ENCODE measurements at places on chromosomes 13 and 19.
A peak's percentile ranks its signal among the peaks of the same experiment; 100 is the strongest.

DNA sequence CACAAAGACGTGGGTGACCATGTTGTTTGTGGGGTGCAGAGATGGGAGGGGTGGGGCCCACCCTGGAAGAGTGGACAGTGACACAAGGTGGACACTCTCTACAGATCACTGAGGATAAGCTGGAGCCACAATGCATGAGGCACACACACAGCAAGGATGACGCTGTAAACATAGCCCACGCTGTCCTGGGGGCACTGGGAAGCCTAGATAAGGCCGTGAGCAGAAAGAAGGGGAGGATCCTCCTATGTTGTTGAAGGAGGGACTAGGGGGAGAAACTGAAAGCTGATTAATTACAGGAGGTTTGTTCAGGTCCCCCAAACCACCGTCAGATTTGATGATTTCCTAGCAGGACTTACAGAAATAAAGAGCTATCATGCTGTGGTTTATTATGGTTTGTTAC, 5.6 kb downstream of the KLK2 start:
- DNase-seq: no peak

- no peak for DNase-seq
Observed at GRCh38 chr19:17323964-17324332, 10.7 kb downstream of the ANO8 start.

DNA sequence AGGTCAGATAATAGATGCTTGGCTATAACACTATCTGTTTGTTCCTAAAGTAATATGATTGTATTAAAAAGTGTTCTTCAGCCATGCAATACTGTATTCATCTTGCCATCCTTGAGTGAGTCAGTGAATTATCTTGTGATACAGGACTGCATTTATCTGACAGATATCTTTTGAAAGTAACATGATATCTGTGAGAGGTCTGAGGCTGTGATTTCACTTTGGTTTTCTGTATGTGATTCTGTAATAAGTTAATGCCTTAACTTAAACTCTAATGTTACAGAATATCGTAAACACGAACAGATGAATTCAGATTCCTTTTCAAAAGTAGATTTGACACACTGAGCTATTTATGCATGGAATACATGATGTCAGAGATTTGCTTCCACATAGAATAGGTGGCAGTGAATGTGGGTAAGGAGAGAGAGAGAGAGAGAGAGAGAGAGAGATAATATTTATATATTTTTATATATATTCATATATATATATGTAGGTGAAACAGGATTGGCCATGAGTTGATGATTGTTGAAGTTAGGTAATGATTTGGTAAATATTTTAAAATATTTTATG, 97.9 kb upstream of the RNF113B start:
- DNase-seq: no peak

GRCh38 chr19:51365211-51365964, 800 bp downstream of the ETFB start:
- DNase-seq: peak; percentile 71

- DNase-seq: no peak
Observed at GRCh38 chr19:46842791-46843190, 7.9 kb downstream of the AP2S1 start.

GRCh38 chr13:49256841-49257240, 9.1 kb downstream of the CDADC1 start:
- DNase-seq: no peak

GRCh38 chr13:75675421-75675820, 39.3 kb downstream of the LMO7 start:
- DNase-seq: no peak

GRCh38 chr13:66430269-66430668, 799.9 kb downstream of the PCDH9 start:
- DNase-seq: no peak

GRCh38 chr13:89750371-89750770, 1597.1 kb upstream of the MIR17HG start:
- no peak for DNase-seq

DNA sequence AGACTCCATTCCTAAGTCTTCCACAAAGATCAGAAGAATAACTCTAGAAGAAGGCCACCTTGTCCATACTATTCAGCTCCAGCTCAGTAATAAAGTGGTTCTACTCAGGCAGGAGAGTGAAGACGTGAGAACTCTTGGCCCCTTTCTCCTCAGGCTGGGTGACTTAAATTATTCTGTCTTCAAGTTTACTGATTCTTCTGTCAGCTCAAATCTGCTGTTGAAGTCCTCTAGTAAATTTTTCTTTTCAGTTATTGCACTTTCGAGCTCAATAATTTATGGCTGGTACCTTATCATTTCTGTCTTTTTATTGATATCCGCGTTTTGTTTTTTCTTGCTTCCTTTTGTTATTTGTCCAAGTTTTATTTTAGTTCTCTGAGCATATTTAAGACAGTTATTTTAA, 922.3 kb upstream of the PCDH9 start:
- no peak for DNase-seq

DNA sequence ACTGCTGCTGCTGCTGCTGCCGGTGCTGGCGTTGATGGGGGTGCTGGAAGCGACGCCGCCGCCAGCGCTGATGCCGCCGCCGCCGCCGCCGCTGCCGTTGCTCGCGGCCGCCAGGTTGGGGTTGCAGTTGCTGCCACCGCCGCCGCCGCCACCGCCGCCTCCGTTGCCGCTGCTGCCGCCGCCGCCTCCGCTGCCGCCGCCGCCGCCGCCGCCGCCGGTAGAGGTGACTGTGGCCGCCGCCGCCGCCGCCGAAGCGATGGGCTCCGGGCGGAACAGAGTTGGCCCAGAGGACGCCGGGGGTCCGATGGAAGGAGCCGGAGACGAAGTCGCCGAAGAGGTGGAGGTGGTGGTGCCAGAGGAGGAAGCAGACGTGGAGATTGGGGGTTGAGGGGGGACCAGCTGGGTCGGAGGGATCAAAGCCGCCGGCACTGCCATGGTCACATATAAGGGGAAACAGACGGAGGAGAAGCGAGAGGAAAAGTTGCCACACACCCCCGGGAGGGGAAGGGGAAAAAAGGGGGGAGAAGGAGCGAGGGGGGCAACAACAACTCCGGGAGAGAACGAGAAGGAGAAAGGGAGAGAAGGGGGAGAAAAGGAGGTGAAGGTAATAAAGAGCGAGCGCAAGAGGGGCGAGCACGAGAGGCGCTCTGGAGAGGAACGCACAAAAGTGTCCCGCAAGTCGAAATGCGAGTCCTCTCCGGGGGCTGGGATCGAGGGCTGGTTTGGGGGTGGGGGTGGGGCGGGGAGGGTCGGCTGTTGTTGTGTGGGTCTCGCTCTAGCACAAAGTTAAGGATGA, 471 bp downstream of the DACH1 start:
- no peak for DNase-seq

DNA sequence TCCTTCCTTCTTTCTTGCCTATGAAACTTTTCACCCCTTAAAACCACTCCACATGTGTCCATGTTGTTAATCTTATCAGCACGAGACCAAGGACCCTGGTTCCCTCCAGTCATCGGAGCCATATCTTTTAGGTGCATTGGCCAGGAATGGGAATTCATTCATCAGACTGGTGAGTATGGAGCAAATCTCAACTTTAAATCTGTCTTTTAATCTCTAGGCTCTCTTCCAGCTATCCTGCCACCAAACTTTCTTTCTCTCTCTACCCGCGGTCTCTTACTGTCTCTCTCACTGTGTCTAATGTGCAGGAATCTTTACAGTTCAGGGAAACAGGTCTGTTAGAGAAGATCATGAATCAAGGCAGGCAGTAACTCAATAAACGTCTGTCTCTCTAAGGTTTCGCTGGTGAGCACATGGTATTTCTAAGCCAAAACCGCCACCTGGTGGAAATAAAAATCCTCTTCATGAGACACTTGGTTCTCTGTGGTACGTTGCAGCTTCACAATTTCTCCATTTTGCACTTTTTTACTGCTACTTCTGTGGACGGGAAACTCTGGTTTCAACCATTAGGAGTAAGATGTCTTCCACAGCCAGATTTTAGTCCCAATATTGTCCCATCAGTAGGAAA, 16.1 kb downstream of the LGALS16 start:
- DNase-seq: peak; percentile 81
